ENCODE measurements at places on chromosomes 16 and 17.

- no peak for DNase-seq
Measured at GRCh38 chr17:37791447-37792399, 46.9 kb upstream of the HNF1B start.

DNA sequence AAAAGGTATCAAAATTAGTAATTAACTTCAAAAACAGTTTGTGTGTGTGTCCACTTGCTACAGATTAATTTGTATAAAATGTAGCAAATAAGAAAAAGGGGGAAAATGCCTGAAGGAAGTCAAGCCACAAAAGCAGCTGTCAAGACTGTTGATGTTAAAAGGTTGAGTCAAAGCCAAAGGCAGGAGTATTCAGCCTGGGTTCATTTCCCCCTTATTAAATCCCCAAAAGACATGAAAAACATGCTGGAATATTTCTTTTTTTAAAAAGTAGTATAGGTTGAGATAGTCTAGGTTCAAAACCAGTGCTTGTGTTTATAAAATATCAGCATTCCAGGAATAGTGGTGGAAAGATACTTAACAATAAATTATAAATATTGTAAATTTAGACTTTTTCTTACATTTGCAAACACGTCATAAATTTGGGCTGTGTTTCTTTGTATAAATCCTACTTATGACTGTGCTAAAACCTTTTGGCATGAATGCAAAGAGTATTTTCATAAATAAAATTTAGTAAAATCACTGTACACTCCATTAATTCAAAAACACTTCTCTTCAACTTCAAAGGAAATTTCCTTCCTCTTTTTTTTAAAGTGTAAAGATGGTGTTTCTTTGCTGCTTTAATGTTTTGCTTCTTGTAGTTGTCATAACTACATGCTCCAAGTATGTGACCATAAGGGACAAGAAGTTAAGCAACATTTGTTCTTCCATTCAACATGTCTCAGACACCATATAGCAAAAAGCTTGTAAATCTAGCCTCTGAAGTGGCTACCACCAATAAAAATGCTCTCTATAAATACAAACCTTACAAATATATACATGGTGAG lies 72.0 kb downstream of the SKAP1 start:
- DNase-seq, result no peak

GRCh38 chr16:49369651-49370611 lies 3.7 kb upstream of the C16orf78 start:
- DNase-seq, result no peak

GRCh38 chr16:2664574-2664982 lies 17.7 kb upstream of the KCTD5 start:
- peak; percentile 58 for DNase-seq

GRCh38 chr17:229709-230394 lies 48.4 kb upstream of the DOC2B start:
- no peak for DNase-seq

GRCh38 chr17:58420827-58421226 lies 3.5 kb upstream of the RNF43 start:
- no peak for DNase-seq

DNA sequence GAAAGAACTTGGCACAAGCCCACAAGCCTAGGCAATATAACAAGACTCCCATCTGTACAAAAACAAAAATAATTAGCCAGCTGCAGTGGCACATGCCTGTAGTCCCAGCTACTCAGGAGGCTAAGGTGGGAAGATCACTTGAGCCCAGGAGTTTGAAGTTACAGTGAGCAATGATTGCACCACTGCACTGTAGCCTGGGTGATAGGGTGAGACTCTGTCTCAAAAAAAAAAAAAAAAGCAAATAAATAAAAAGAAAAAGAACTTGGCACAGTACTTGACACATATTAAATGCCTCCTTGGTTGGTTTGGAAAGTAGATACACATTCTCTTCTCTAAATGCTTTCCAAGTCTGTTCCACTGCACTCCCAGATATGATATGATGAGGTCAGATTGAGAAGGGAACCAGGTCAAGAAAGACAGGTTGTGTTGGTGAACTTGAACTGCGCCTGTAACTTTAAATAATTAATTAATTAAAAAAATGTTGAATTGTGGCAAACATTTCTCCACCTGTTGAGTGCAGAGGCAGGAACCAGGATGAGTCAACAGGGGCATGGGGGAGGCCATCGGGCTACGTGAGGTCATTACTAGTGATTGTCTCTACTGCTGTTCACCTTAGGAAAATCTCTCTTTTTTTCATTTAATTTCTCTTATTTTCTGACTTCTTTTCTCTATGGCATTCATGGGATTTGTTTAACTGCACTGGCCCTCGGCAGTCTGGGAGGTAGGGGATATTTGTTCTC lies 25.9 kb upstream of the EFCAB13 start:
- DNase-seq, result no peak

DNA sequence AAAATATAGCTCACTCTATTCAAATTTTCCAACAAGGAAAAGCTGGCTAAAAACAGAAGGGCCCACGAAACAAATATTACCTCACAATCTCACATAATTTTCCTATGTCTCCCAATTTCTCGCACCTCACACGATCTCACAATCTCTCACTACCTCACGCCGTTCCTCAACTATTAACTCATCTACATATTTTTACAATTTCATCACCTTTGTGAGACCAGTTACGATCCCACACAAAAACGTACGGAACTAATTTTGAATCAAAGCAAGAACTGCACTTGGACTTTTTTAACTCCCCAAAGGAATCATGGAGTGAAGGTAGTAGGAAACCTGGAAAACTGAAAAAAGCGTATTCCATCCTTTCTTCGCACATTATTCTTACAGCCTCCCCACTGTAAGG lies 1.1 kb downstream of the CBX1 start:
- peak; percentile 34 for DNase-seq

GRCh38 chr17:28999206-28999605 lies 6.6 kb downstream of the SEZ6 start:
- DNase-seq, result no peak

DNA sequence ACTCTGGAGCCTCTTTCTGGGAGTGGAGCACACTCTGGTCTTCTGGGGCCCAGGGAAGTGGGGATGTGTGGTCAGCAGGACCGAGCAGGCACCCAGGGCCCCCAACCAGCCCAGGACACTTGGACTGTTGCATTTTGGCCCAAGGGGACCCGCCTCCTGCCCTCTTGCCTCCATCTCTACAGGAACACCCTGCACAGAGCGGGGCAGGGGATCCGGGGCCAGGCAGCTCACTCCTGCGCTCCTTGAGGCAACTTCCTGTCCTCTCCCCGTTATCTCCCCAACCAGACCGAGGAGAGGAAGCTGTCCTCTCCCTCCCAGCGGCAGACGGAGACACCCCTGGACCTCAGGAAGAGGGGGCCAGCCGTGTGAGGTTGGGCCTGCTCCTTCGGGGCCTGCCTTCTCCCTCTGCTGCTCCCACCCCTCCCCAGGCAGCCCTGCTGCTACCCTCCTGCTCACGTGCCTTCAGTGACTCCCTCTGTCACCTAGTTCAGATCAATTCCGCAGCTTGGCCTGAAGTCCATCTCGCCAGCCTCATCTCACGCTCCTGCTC lies 10.0 kb upstream of the ATP2A3 start:
- no peak for DNase-seq

DNA sequence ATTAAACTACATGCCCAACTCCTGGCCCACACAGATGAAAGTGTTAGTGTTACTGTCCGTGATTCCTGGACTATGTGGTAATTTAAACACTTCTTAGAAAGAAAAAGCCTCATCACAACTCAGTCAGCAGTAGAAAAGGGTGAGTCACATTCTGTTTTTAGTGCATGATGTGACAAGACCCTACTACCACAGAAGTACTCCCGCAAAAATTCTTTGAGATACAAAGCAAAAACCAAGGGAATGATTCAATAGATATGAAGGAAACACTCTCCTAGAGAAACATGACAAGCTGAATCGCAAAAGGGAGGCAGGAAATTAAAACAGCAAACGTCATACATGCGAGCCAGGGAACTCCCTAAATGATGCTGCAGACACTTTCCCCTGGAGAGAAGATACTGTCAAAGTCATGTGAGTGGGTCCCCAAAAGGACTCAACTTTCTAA lies 14.4 kb downstream of the SNN start:
- DNase-seq, result no peak

- no peak for DNase-seq
Measured at GRCh38 chr16:75121949-75122568, 5.5 kb upstream of the LDHD start.
